ENCODE measurements at places on chromosomes 7 and 10.
A peak's percentile ranks its signal among the peaks of the same experiment; 100 is the strongest.

- no peak for DNase-seq
Observed at GRCh38 chr7:66377045-66377444, 171.9 kb downstream of the TPST1 start.

GRCh38 chr7:77245015-77245755, 45.6 kb upstream of the FGL2 start:
- no peak for DNase-seq

DNA sequence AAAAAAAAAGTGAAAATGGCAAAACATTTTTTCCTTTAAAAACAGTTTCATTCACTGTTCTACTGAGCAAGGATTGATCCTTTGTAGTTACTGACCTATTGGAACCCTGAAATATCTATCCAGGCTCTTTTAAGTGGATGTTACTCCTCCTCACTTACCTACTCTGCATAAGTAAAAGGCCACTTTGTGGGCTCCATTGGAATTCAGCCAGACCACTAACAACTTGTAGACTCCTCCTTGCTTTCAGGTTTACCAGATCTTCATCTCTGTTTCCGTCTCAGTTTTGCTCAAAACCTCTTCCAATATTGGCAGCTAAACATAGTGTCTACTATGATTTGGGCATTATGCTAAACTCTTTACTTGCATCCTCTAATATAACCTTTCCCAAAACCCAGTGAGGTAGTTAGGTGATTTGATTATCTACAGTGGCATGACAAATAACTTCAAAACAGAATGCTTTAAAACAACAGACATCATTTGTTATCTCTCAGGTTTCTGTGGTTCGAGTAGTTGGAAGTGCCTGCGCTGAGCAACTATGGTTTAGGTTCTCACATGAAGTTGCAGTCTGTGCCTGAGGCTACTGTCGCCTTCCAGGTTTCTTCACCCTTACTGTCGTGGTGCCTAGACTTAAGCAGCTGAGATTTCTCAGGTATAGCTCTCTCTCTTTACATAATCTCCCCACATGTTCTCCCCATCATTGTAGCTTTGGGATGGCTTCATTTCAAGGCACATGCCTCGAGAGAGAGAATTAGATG, 698.2 kb downstream of the REEP3 start:
- peak; percentile 9 for DNase-seq

DNA sequence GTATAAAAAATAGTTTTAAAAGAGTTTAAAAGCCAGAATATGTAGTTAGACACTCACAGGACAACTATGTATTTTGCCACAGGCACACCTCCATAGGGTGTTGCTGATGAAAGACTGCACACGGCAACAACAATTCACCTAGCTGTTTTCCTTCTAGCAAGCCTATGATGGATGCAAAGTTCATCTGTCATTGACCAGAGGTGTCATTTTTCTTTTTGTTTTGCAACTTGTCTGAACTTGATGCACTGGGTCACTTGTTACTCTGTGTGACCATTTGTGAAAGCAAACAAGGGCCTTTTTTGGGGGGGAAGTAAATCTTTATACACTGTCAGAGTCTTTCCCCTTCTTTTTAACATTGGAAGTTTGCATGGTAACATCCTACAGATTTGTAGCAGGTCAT, 258.0 kb upstream of the SEMA3A start:
- DNase-seq = no peak

DNA sequence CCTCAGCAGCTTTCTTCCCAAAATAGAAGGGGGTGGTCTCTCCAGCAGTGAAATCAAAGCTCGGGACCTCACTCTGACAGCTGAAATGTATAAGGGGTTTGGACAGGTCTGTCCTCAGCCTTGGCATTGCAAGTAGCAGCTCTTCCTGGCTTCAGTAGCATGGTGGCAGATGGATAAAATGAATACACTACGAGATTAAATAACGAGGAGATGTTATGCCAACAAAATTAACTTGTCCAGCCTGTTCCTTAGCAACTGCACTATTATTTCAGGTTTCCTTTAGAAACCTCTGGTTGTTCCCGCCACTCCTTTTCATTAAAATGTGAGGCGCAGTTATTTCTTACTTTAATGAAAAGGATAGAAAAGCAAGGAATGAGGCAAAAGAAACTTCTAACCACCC, 24.9 kb downstream of the PRLHR start:
- no peak for DNase-seq

DNA sequence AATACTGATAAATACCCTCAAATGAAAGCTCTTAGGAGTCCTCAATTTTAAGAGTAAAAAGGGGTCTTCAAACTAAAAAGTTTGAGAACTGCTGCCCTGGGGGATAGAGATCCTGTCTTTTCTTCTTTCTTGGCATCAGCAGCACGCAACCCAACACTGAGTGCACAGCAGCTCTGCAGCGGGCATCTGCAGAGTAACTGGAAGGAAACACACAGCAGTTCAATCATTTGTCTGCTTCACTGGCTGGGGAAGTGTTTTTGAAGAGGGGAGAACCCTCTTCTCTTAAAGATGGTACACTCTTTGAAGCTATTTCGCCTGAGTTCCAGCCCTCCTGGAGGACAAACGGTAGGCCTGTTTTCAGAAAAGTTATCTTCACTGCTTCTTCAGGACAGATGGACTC, 193.6 kb downstream of the FGFR2 start:
- DNase-seq = no peak

- DNase-seq = no peak
Observed at GRCh38 chr7:2379161-2379560, 24.2 kb upstream of the CHST12 start.

DNA sequence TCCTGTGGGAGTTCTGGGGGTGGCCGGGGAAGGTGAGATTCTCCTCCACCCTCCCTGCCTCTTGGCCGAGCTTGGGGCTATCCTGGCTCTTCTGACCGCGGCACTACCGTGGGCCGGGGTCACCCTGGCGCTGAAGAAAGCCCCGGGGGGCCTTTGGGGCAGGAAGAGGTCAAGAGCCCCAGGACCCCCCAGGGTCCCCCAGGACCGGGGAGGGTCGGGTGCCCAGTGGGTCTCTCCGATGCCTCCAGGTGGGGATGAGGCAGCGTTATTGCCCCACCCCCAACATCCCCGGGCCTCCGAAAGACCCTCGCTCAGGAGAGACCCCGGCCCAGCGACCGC, 439 bp upstream of the KNDC1 start:
- DNase-seq = no peak

- DNase-seq = no peak
Observed at GRCh38 chr10:131446171-131446570, 134.7 kb upstream of the TCERG1L start.

DNA sequence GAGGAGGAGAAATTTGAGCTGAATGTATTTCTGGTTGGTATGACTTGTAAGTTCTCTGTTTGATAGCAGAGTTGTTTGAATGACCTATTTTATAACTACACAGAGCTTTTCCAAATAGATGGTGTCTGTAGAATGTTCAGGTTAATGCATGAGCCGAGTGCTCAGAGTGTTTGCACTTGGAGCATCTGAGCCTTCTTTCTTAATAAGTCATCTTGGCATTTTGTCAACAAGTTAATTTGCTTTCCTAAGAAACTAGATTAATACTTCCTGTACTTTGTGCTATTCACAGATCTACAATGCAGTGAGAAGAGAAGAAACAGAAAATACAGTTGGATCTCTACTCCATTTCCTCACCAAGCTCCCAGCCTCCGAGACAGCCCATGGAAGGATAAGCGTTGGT, 138.2 kb downstream of the PLCE1 start:
- DNase-seq = no peak

- DNase-seq = no peak
Observed at GRCh38 chr7:84144480-84144879, 50.1 kb downstream of the SEMA3A start.

- DNase-seq = no peak
Observed at GRCh38 chr7:33918438-33919143, 13.3 kb downstream of the BMPER start.

GRCh38 chr10:106000721-106001120, 1163.8 kb downstream of the SORCS1 start:
- no peak for DNase-seq

- peak; percentile 40 for DNase-seq
Observed at GRCh38 chr10:101617102-101617823, 29.1 kb downstream of the DPCD start.

DNA sequence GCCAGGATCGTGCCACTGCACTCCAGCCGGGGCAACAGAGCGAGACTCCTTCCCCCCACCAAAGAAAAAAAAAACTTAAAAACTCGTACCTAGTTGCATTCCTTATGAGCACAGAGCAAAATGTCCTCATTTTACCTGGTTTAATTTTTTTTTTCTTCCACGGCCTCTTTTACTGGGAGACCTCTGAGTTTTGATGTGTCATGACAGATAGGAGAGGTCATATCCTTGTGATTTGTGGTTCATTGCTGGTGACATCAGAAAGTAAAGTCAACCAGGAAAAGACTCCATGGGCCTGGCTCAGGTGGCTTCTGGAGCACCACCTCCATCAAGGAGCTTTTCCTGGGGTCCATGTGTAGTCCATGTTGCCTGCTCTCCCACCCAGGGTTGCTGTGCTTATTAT, 26.3 kb downstream of the GTF2I start:
- no peak for DNase-seq

- DNase-seq = no peak
Observed at GRCh38 chr10:94062611-94063010, 68.9 kb downstream of the PLCE1 start.

- peak; percentile 41 for DNase-seq
Observed at GRCh38 chr10:94194256-94194655, 168.5 kb downstream of the NOC3L start.

DNA sequence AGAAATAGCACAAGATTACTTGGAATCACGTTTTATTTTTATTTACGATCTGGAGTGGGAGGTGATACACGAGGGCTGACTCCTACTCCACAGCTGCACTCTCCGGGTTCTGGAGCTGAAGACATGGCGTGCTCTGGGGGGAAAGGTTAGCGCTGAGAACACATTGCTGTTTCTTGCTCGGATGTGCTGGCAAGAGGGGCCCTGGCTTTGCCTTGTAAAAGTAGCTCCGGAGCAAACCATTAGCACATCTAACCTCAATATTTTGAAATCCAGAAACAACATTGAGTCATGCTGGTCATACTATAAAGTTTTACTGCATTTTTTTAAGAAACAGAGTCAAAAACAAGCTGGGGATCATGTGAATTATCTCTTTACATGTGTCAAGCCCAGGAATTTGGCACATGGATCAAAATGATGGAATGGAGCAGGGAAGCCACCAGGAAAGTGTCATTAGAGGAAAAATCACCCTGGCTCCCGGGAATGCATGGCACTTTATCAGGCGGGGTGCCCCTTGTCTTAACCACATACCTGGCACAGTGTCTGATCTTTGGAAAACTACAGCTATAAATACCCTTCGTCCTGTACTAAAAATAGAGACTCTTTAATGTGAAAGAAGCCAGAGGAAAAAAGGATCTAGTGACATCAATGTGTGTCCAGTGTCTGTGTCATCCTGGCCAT, 31.6 kb upstream of the LYZL1 start:
- DNase-seq = no peak

- no peak for DNase-seq
Observed at GRCh38 chr7:145293754-145294153, 457.9 kb upstream of the TPK1 start.

- DNase-seq = no peak
Observed at GRCh38 chr7:151206914-151207313, 3.4 kb downstream of the H2BK1 start.

DNA sequence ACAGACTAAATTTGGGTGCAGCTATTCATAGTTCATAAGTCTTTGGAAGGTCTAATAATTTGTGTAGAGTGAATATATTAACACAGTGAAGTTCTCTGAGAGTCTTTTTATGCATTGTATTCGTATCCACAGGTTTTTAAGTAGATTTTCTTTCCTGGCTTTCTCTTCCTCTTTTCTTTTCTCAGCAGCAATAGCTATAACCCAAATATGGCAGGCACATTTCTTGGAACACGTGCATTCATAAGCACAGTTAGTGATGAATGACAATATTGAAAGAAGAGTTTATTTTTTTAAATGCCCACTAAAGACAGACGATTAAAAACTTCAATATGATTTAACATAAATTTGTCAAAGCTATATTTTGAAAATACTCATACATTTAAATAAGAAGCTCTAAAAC, 220.5 kb upstream of the MBL2 start:
- DNase-seq = no peak

DNA sequence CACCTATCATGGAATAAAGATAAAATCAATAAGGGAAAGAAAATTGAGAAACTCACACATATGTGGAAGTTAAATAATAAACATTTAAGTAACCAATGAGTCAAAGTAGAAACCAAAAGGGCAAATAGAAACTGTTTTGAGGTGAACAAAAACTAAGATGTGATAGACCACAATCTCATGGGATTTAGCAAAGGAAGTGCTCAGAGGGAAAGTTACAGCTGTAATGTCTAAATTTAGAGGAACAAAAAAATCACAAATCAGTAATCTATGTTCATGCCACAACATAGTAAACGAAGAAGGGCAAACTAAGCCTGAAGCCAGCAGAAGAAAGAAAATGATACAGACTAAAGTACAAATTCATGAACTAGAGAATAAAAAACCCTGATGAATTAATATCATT, 16.3 kb downstream of the CYP3A4 start:
- DNase-seq = no peak

- no peak for DNase-seq
Observed at GRCh38 chr10:104563548-104563947, 77.5 kb upstream of the SORCS3 start.

- DNase-seq = no peak
Observed at GRCh38 chr10:126115886-126116285, 219.5 kb downstream of the FANK1 start.

All from SJCRH30 (cell line).